ENCODE measurements at places on chromosomes 4 and X.

DNA sequence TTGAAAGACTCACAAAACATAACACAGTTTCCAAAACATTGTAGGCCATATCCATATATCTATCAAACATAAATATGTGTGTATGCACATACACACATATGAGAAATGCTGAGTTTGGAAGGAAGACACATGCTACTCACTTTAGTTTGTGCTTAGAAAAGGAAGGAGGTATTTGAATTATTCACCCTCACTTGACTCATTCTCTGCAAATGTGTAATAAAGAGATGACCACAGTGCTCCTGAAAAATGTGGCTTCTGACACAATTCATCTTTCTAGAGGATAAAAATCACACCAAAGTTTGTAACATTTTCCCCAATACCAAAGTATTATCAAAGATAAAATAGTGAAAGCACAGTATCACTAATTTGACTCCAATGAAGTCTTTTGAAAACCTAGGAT, 950.1 kb downstream of the FAT4 start:
- DNase-seq: no peak

- no peak for DNase-seq
These were observed 113.0 kb downstream of the UCHL1 start for GRCh38 chr4:41369680-41370079.

DNA sequence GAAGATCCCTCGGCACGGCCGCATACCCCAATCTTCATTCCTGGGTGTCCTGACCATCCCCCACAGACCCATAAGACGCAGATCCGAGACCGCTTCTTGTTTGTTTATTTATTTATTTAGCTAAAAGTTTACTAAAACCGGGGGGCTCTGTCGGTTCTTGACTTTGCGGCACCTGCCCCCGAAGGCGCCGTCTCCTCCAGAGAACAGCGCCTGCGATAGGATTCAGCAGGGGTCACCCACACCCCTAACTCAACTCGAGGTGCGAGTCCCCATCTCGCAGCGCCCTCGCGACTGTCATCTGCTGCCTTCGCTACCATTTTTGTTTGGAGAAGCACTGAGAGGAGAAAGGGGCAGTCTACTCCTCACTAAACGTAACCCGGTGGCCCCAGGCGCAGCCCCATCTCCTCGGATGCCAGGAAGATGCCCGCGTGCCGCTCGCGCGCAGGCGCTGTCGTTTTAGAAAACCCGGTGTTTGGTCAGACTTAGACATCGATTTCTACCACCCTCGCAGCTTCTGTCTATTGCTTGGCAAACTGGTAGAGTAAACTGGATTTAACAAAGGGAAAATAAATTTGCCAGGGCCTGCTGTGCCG, 18.9 kb upstream of the GPR101 start:
- DNase-seq: no peak

GRCh38 chr4:476501-476900, 22.5 kb downstream of the ZNF721 start:
- DNase-seq: no peak

DNA sequence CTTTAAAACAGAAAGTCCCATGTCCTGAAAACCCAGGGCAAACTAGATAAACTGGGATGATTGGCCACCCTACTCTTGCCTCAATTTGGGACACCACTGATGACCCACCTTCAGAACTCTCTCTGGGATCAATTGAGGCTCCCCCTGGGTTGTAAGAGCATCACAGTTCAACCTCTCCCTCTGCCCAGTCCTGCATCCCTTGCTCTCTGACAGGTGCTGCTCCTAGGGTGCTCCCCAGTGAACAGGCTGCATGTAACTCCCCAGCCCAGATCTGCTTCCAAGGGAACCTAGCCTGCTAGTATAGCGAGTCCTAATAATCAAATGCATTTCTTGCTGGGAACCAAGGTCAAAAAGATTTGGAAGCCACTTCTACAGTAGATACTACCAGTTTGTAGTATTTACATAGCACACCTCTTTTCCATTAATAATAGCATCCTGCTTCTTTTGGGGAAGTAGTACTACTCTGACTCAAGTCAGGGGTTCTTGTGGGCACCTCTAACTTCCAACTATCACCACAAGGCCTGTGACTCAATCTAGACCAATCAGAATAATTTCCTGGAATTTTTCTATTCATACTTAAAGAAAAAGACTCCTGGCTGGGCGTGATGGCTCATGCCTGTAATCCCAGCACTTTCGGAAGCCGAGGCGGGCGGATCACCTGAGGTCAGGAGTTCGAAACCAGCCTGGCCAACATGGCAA, 42.1 kb upstream of the SPINK2 start:
- no peak for DNase-seq

DNA sequence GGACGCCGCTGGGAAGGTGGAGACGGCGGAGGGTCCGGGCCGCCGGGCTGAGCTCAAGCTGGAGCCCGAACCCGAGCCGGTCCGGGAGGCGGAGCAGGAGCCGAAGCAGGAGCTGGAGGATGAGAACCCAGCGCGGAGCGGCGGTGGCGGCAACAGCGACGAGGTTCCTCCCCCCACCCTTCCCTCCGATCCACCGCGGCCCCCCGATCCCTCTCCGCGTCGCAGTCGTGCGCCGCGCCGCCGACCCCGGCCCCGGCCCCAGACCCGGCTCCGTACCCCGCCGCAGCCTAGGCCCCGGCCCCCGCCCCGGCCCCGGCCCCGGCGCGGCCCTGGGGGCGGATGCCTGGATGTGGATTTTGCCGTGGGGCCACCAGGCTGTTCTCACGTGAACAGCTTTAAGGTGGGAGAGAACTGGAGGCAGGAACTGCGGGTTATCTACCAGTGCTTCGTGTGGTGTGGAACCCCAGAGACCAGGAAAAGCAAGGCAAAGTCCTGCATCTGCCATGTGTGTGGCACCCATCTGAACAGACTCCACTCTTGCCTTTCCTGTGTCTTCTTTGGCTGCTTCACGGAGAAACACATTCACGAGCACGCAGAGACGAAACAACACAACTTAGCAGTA, 483 bp downstream of the USP27X start:
- no peak for DNase-seq

DNA sequence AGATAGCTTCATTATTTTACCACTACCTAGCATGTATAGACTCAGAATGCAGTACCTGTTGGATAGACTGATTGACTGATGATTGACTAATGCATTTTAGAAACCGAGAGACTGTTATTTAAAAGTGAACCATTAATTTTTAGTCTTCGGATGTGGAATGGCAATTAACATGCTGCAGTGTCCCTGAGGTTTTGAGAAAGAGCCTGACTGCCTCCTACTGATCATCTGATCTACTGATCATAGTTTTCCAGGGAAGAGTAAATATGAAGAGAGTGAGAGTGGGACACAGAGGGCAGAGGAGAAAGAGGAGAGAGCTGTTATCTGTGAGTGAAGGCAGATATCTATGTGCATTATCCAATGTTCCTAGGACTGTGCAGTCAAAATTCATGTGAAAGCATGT, 764.7 kb downstream of the TRIML1 start:
- DNase-seq: no peak

GRCh38 chr4:109012286-109012880, 249.5 kb upstream of the ETNPPL start:
- DNase-seq: no peak

- DNase-seq: no peak
These were observed 21.6 kb upstream of the C4orf54 start for GRCh38 chr4:99679204-99679603.

- no peak for DNase-seq
These were observed 325.3 kb downstream of the AFF2 start for GRCh38 chrX:148825696-148826095.

DNA sequence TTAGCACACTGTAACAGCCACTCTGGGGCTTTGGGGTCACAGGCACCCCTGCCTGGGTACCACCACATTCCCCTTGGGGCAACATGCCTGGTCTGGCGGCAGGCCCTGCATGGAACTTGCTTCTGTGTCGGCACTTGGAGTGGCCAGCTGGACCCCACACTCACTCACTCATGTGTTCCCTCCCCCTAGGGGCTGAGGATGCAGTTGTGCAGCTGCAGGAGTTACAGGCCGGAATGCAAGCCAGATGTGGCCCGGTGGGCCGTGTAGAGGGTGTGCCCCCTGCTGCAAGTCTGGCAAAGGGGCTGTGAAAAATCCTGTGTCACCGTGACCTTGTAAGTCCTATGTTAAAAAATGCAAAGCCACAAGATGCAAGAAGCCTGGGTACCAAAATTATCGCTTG, 34.2 kb downstream of the ATXN3L start:
- no peak for DNase-seq

- no peak for DNase-seq
These were observed 83.6 kb downstream of the REPS2 start for GRCh38 chrX:17030092-17030491.

GRCh38 chr4:27308379-27308778, 447.7 kb downstream of the STIM2 start:
- no peak for DNase-seq

GRCh38 chrX:20350596-20350995, 83.9 kb upstream of the RPS6KA3 start:
- DNase-seq: no peak

- no peak for DNase-seq
These were observed 598.7 kb upstream of the TECRL start for GRCh38 chr4:65007841-65008439.

DNA sequence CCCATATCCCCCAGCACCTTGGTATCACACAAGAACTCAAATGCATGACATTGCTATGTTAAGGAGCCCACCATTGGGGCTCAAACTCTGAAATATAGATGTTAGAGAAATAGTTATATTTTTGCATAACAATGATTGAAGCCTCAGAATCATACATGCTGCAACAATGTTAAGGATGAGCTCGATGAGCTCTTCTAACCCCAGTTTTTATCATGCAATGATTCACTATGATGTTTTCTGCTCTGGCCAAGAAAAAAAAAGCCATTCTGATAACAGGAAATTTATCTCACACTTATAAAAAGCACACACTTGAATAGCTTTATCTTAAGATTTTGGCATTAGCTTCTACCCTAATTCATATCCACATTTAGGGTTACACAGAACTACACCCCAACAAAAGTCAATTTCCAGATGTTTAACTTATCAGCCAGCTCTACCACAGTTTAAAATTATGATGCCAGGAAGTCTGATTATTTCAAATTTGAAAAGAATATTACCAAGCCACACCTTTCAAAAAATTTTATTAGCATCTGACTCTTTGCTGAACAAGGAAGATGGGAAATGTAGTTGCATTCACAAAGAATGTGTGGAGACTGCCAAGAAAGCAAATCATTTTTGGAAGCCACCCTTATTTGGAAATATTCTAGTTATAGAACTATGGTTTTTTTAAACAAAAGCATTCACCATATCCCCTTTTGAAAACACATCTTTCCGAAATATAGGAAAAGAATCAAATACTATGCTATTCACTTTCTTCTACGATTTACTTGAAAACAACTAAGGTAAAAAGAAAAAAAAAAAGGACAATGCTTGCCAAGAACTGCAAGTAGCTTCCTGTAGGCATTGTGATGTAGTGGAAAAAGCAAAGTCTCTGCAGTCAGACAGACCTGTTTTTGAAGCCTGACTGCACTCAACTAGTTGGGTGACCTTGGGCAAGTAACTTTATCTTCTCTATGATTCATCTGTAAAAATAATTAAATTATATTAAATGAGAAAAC, 100.8 kb upstream of the PLS3 start:
- no peak for DNase-seq

DNA sequence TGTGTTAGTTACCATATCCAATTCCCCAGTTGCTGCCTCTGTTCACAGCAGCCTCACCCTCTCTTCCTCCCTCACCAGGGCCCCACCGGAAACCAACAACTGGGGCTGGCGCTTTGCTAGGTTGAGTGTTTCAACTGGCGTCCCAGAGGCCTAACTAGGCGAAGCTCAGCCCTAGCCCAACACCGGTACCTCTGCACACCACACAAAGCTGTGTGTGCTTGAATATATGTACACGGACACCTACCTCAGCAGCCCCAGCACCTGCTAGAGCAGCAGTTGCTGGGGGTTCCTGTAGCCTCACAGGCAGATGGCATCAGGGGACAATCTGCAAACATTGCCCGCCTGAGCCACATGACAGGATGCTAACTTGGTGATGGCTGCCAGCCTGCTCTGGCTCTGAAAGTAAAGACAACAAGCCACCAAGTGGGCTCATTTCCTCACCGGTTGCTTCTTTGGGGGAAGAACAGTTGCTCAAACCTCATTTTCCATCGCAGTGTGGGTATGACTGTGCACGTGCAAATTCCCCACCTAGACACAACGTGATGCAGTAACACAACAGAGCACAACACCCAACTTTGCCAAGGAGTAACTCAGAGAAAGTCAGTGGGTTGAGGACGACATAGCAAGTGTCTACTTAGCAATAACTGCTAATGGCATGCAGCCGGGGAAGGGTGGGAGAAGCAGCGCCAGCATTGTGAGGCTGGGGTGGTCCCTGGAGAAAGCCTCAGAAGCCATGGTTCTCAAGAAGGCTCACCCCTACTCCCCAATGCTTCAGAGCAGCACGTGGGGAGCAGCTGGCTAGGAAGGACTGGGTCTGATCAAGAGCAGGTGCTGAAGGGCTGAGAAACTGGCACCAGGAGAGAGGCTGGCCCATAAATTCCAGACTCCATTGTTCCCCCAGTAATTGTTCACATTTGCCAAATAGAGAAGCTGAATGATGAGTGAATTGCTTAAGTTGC, 139.5 kb downstream of the SH3KBP1 start:
- DNase-seq: no peak

GRCh38 chr4:24274381-24274941, 309.9 kb downstream of the DHX15 start:
- DNase-seq: no peak

DNA sequence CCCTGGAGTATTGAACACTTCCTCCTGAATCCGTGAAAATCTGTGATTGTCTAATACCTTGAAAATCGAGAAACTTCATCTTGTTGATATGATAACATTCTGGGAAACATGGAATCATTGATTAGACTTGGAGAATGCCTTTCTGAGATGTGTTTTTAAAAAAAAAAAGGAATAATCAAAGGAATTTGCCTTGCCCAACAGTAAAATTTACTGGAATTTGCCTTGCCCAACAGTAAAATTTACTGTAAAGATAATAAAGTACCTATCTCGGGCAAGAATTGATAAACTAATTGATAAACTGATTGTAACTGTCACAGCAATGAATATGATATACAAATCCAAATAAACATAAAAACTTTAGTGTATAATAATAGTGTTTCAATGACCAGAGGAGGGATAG, 44.7 kb downstream of the PHOX2B start:
- no peak for DNase-seq

- no peak for DNase-seq
These were observed 1528.0 kb downstream of the TECRL start for GRCh38 chr4:62881210-62881609.

GRCh38 chr4:88187766-88188165, 29.3 kb upstream of the ABCG2 start:
- no peak for DNase-seq

DNA sequence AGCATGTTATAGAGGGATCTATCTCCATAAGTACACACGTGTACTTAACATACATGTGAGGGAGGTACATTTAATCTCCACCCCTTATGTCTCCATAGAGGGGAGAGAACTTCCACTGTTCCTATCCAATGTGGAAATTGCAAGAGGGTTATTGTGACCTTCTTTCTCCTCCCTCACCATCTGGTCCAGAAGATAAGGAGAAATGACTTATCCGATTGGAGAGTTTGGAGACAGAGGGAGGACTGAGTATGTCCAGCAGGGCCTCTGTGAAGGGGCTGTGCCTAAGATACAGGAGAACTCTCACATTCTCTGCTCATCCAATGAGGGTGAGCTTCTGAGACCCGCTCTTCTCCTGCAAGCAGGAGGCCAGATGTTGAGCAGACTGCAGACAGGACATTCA, 113.1 kb downstream of the QDPR start:
- DNase-seq: no peak

All from amygdala (tissue), 56 donors.